ENCODE measurements at places on chromosomes 7 and 10.

DNA sequence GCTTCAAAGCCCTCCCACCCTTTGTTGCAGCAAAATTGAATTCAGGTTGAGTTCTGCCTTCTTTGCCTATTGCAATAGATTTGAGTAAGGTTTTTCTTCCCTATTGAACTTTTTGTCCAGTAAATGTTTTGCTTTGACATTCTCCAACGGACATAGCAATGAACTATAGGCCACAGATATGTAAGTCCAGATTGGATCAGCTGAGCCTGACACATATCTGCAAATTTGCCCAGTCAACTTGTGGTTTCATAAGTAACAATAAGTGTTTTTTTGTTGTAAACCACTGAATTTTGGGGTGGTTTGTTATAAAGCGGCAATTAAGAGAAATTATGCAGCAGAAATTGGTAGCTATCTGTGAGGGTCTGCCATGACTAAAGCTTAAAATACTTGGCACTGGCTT, 332.1 kb upstream of the SORCS1 start:
- DNase-seq: no peak

DNA sequence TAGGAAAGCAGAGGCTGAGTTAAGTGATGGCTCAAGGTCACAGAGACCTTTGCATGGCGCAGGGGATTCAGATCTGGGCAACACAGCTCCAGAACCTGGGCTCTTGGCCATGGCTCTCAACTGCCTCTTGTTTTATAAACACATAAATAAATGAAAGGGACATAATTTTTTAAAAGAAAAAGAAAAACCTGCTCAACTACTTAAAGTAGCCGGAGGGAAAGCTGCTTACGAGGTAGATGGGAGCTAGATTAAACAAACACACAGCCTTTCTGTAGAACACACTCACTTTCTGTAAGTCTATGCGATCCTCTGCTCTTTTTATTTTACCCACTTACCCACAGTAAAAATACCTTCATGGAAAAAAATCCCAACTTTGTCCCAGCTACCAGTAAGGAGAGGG, 81.3 kb downstream of the PIP4K2A start:
- no peak for DNase-seq

GRCh38 chr7:44142028-44142427, 896 bp upstream of the MYL7 start:
- DNase-seq: no peak

- no peak for DNase-seq
Observed at GRCh38 chr10:124989526-124989925, 47.6 kb downstream of the ZRANB1 start.

- no peak for DNase-seq
Observed at GRCh38 chr7:5626498-5626897, 155.0 kb downstream of the RNF216 start.

- DNase-seq: peak; percentile 21
Observed at GRCh38 chr7:100888988-100889750, at the start of gene UFSP1. UFSP1 (minus strand) TSS chr7:100889715; CDS start chr7:100889271, 444 bp downstream.

DNA sequence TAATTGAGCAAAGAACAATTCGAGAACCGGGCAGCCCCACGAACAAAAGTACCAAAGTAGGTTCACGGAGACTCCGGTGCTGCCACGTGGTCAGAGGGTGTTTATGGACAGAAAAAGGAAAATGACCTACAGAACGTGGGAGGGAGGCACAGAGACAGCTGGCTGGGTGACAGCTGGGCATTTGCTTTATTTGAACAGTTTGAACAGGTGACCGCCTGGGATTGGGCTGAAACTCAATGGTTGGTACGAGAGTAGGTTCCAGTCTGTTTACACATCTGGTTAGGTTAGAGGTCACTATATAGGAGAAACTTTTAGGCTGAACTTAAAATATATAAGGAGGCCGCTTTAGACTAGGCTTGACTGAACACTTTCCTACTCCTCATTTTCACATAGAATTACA, 50.6 kb upstream of the CELF2 start:
- no peak for DNase-seq

DNA sequence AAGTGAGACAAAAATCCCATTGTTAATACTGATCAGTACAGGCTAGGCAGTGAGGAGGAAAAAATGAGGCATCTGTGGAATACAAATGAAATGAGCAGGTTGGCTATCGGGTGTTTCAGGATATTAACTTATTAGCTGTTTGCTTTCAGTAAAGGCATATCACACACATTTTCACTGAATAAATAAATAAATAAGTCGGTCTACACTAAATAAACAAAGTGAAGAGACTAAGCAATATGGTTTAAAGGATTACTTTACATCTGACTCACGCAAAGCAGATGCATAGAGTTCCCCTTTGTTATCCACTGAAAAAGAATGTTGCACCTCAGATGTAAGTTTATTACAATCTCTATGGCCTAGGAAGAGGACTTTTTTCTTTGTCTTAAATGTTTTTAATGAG, 6.3 kb upstream of the SEMA3A start:
- no peak for DNase-seq

- DNase-seq: no peak
Observed at GRCh38 chr7:70634610-70635068, 497.3 kb upstream of the GALNT17 start.

GRCh38 chr7:122885583-122886356, 490 bp downstream of the CADPS2 start:
- DNase-seq: no peak

- DNase-seq: no peak
Observed at GRCh38 chr10:23912884-23913404, 296.0 kb upstream of the KIAA1217 start.

DNA sequence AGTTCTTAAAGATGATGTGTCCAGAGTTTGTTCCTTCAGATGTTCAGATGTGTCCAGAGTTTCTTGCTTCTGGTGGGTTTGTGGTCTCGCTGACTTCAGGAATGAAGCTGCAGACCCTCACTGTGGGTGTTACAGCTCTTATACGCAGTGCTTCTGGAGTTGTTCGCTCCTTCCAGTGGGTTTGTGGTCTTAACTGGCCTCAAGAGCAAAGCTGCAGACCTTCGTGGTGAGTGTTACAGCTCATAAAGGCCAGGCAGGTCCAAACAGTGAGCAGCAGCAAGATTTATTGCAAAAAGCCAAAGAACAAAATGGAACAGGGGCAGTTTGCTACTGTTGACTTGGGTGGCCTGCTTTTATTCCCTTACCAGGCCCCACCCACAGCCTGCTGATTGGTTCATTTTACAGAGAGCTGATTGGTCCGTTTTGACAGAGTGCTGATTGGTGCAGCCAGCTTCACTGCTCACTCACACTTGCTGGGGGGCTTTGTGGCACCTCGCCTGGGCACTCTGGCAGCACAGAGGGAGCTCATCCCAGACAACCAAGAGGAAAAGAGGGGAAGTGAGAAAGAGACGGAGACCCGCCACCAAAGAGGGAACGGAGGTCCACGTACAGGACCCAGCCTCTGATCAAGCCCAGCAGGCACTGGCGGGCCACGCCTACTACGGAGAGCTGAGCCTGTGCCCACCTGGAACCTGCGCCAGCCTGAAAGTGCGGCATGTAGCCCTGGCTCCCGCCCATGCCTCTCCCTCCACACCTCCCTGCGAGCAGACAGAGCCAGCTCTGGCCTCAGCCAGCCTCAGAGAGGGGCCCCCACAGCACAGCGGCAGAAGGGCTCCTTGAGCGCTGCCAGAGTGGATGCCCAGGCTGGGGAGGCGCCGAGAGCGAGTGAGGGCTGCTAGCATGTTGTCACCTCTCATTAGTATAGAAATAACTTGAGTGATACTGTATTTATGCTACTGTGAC, 55.8 kb upstream of the SEMA3C start:
- DNase-seq: no peak

DNA sequence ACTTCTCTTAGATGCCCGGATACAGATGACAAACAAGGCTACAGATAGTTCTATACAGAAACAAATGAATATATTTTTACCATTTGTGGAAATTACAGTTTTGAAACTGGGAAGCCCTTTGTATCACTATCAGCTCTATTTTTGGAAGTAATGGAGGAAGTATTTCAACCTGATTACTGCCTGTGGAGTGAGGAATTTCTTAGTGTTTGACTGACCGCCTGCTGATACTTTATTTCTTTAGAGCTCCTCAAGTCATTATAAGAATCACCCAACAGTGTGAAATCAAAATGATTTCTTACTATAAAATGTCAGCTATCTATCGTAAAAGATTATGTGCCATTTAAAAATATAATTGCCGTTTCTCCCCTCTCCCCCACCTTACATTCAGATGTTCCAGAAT, 290.9 kb downstream of the SDK1 start:
- DNase-seq: no peak

GRCh38 chr10:18306031-18306430, 165.8 kb downstream of the CACNB2 start:
- DNase-seq: no peak

- DNase-seq: no peak
Observed at GRCh38 chr10:14422431-14422830, 91.7 kb upstream of the FRMD4A start.

- no peak for DNase-seq
Observed at GRCh38 chr10:108392286-108392685, 1227.8 kb upstream of the SORCS1 start.

DNA sequence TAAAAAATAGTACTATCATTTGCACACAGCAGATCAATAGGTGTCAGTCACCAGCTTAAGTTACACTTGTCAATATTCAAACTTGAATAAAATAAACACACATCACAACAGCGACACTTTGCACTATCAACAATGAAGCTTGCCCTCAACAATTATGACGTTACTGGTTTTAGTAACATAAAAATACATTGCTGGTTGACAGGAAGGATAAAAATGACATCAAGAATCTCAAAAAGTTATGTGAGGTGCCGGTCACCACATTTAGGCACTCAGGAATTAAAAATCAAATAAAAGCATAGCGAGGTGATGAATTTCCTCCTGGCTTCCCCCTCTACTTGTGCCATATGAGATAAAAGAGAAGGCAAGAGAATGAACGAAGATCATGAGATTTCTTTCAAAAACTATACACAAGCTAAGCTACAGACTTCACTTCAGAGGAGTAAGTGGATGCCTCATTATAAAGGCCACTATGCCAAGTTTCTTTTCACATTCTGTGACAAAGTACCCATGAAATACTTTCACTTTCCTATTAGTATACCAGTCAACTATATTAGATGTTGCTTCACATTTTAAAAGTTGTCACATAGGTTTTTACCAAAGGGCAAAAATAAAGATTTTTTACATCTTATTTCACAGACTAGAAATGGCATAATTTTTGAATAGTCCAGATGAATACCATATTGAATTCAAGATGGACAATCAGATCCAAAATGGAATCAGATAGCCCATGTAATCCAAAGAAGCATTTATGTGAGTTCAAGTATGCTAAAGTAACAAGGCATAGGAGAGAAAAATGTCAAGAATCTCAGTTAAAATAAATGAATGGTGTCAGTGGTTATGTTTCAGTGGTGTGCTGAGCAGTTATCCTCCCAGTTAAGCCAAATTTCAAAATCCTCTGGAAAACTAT, 3.6 kb downstream of the CCDC71L start:
- no peak for DNase-seq

GRCh38 chr10:110212119-110213006, 5.0 kb downstream of the MXI1 start:
- no peak for DNase-seq

DNA sequence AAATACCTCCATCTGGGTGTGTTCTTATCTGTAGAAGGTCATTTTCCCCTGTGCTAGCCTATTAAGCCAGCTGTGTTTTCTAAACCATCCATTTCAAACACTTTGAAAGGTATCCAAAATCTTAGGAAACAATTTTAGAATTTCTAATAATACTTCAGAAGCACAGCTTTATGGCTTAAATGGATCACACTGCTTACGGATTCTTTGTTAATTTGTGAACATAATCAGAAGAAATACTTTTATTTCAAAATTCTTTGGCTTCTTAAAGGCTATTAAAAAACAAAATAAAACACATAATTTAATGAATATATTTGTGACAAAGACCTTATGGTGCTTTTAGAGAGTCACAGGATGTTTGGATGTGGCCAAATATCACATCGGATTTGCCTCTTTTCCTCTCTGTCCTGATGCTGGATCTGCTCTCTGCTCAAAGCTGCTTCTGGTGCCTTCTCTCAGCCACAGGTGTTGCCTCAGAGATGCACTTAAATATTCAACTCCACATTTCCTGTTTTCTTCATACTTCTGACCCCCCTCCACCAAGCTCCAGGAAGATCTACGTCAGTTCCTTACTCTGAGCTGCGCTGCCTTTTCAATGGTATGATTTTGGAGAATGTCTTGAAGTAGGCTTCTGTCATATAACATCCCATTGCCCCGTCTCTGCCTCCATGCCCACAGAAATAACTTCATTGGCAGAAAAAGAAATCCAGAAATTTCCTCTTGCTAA, 230.6 kb downstream of the MLLT10 start:
- no peak for DNase-seq

GRCh38 chr7:141588912-141589311, 37.7 kb downstream of the AGK start:
- no peak for DNase-seq

- DNase-seq: peak; percentile 89
Observed at GRCh38 chr7:129831424-129832058, 121.2 kb downstream of the UBE2H start.

GRCh38 chr10:92990615-92991014, 70.0 kb upstream of the CYP26C1 start:
- no peak for DNase-seq

DNA sequence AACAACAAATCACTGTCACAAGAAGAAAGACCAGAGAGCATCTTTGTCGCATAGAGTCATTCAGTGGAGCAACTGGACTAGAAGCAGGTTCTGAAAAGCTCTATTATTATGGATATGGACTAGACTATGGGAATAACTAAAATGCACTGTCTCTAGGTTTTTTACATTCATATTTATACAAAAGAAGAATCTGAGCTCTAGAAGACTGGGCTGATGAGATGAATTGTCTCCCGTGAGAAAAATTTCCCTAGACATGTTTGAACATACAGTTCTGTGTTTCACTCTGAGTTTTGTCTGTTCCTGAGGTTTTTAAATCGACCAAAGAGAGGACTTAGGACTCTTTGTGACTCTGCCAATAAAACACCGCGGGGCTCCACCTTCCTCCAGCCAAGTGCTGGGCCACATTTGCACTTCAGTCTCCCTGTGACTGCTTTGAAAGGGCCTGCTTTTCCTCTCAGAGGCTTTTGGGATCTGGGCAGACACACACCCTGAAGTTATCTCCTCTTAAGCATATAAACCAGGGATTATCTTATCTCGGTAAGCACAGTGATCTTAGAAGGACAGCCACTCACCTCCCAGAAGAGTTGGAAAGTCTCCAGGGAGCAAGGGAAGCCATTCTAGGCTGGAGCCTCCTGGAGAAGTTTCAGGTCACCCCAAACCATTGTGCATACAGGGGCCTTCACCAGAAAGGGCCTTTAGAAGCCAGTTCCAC, 101.0 kb upstream of the JCAD start:
- DNase-seq: no peak

All from HCT116 (cell line).